ENCODE measurements at places on chromosomes 4 and X. TPM values are rescaled to one million over a fixed set of nuclear protein-coding genes. Genes with fewer than 3 reads are reported as not detected.
A peak's percentile ranks its signal among the peaks of the same experiment; 100 is the strongest.

- no peak for DNase-seq
Observed at GRCh38 chr4:8909548-8909947, 37.9 kb upstream of the HMX1 start.

GRCh38 chr4:47084795-47085194 lies 53.4 kb downstream of the GABRB1 start:
- peak; percentile 50 for DNase-seq

GRCh38 chr4:83382850-83383249 lies 48.2 kb upstream of the HPSE start:
- no peak for DNase-seq

GRCh38 chr4:123616951-123617461 lies 220.4 kb downstream of the SPRY1 start:
- no peak for DNase-seq

GRCh38 chrX:93673869-93674271 lies at the start of gene FAM133A:
TSS of gene FAM133A (plus strand) at chrX:93674206. CDS start at chrX:93709420, 35,214 bp downstream.
- no peak for DNase-seq

GRCh38 chrX:103398421-103398864 lies 22.1 kb downstream of the BEX3 start:
- peak; percentile 51 for DNase-seq

GRCh38 chr4:129453524-129454200 lies 357.7 kb downstream of the C4orf33 start:
- no peak for DNase-seq

- peak; percentile 80 for DNase-seq
Observed at GRCh38 chrX:39895218-39896110, 202.3 kb downstream of the BCOR start.

- no peak for DNase-seq
Observed at GRCh38 chr4:118749347-118749988, 64.3 kb downstream of the METTL14 start.

DNA sequence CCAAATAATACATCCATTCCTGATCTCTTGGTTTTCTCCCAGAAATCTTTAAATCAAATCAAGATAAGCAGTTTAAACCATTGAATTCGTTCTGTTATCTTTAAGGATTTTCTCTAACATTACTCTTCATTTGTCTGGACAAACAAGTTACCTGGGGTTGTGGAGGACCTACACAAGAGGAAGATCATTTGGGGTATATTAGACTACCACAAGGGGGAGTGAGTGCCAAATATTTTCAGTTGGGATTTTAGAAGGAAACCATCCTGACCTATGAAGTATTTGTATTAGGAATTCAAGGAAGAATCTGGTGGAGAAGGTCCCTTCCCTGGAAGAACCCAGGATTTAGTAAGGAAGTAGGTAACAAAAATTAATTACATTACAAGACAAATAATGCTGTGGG lies 12.0 kb upstream of the DCHS2 start:
- peak; percentile 37 for DNase-seq

GRCh38 chr4:5500165-5500564 lies 208.2 kb downstream of the EVC2 start:
- peak; percentile 8 for DNase-seq

DNA sequence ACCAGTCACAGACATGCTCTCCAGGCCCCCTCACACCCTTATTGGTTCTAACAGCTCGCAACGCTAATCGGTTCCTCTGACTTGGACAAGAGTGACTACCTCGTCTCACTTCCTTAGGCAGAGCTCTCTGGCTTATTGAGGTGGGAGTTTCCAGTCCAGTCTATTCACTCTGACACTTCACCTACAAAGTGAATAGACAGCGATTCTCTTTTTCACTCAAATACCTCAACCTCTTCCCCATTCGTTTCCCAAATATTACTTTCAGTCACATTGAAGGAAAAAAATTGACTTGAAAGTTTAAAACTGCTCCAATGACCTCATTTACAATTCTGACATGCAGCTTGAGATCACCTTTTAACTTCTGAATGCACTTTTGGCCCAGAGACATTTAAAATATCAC lies 17.7 kb downstream of the HELT start:
- DNase-seq: no peak

GRCh38 chrX:71532078-71532752 lies 689 bp upstream of the OGT start:
- DNase-seq: peak; percentile 47

DNA sequence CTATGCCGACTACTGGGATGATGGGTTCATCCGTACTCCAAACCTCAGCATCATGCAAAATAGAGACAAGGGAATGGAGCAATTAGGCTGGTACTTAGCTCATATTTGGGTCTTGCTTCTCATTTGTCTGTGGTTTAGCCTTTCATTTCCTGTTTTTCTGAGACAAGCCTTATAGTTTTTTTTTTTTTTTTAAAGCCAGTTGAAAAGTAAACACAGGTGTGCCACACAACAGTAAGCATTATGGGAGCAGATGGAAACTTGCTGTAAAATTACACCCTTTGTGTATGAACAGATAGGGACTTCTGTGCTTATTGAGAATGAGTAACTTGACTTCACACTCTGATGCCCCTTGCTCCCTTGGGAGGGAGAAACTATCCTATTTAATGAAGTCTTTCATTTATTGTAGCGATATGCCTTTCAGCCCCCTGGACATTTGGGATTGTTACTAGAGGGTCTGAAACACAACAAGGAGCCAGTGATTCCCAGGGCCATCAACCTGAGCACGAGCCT lies 13.7 kb downstream of the RASSF6 start:
- DNase-seq: no peak

- no peak for DNase-seq
Observed at GRCh38 chr4:98260047-98260578, 1.1 kb upstream of the RAP1GDS1 start.

DNA sequence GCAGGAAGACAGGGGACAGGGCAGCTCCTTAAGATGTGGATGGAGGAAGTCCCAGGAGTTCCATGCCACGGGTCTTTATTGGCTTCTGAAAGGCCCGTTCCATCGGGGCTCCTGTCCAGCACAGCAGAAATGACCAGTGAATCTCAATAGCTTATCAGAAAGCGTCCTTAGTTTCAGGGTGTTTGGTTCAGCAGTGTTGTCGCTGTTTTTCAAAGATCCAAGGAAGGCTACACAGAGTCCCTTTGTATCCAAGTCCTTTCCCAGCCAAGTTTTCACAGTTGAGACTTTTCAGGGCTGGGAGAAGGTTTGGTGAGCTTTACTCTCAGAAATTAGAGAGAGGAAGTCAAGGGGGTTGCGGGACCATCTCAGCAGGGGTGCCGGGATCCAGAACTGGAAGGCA lies 5.0 kb upstream of the ZCCHC4 start:
- DNase-seq: no peak

DNA sequence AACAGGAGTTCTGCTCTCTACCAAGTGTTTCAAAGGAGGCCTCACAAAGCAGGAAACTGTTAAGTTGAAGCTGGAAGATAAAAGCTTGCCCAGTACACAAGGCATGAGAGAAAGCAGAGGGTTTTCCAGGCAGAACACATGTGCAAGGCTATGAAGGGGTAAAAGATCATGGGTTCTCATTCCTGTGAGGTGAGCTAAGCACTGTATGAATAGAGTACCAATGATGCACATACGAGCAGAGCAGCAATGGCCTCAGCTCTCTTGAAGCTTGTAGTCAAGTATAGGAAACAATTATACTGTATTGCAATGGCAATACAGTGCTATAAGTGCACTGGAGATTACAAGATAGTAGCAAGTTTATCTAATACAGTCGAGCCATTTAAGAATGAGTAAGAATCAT lies 18.0 kb downstream of the TTC29 start:
- no peak for DNase-seq

DNA sequence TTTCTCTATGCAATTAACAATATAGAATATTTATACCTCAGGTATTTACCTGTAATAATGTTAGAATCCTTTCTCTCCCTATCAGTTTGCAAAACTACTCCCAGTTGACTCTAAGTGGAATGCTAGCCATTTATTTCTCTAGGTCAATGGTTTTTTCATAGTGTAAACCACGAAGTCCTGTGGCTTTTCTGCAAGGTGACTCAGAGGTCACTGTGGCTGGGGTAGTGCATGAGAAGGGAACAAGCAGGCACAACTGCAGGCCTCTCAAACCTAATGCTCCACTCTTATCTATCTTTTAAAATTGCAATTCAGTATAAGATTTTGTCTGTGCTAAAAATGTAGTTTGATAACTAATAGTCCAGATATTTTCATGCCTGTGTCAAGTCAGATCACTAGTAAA lies 159.4 kb downstream of the ANTXR2 start:
- DNase-seq: peak; percentile 87

DNA sequence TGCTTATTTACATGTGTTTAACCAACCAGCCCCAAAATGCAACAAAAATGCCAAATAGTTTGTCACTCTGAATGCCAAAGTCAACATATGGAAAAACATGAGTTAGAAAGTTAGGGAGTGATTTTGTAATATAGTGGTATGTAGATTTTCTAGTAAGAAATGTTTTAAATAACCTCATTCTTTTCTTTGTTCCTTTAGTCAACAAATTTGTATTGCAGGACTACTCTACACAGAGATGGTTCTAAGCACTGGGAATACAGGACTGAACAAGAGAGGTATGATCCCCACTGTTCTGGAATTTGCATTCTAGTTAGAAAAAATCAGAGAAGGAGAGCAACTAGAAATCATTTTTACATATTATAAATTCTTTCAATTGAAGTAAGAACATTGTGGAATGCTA lies 218.8 kb upstream of the ANXA10 start:
- DNase-seq: no peak

DNA sequence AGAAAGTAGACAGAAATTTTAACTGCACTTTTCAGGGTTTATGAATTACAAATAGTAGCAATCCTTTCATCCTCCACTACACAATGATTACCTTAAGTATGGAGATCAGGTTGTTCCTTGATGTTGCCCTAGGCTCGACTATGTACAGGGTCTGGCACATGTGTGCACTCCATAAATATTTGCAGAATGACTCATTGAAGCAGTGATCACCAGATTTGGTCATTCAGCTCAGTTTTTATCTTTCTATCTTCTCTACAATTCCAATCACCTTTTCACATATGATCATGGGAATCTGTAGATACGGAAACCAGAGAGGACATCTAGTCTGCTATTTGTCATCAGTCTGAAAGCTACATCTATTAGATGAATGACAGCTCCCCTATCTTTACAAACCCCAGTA lies 171.7 kb upstream of the HCCS start:
- no peak for DNase-seq

GRCh38 chr4:16043642-16044498 lies 40.0 kb downstream of the PROM1 start:
- DNase-seq: no peak

DNA sequence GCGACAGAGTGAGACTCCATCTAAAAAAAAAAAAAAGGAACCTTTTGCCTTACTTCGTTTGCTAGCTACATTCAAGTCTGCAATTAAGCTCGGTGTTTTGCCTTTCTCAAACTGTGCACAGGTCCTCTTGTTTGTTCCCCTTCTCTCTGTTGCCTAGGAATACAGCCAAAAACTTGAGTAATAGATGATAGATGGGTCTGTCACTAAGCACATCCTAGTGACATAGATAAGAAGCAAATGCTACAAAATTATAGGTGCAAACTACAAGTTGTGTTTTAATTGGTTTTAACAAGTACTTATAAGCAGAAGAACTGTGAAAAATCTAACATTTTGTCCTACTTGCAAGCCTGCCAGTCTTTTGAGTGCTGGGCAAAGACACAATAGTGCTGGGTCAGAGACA lies 95.2 kb downstream of the SNCA start:
- DNase-seq: no peak

GRCh38 chr4:24208691-24209090 lies 318.8 kb upstream of the PPARGC1A start:
- no peak for DNase-seq

- no peak for DNase-seq
Observed at GRCh38 chr4:95580226-95580625, 31.5 kb upstream of the UNC5C start.

DNA sequence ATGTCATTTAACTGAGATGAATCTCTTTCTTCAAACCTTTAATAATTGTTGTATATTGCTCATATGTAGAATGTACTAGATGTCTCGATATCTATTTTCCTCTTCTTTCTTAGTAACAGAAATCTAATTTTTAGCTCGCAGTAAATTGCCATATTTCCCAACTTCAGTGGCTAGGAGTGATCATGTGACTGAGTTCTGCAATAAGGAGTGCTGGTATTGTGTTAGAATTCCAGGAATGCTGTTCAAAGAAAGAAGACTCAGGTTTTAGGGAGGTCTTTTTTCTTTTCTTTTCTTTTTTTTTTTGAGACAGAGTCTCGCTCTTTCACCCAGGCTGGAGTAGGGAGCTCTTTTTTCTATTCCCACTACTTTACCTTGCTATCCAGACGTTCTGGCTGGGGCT lies 81.7 kb downstream of the SLC10A7 start:
- no peak for DNase-seq

- no peak for DNase-seq
Observed at GRCh38 chr4:76484654-76485053, 49.6 kb downstream of the SHROOM3 start.

- DNase-seq: no peak
Observed at GRCh38 chr4:2462992-2463762, 5.7 kb upstream of the RNF4 start.

DNA sequence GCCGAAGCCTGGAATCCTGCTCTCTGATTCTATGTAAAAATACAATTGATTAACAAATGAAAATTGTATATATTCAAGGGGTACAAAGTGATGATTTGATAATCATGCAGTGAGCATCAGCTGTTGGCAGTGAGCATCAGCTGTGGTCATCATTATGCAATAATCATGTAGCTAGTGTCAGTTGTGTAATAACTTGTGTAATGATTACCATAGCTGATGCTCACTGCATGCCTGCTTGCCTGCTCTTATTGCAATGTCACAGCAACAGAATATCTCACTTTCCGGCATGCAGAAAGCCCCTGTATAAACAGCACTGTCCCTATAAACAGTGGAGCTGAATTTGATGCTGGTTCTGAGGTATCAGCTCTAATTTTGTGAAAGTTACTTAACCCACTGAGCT lies 46.8 kb downstream of the SULT1B1 start:
- no peak for DNase-seq

- no peak for DNase-seq
Observed at GRCh38 chr4:82230306-82230705, 143.5 kb downstream of the HNRNPD start.

GRCh38 chr4:143616771-143617170 lies 83.7 kb downstream of the FREM3 start:
- DNase-seq: peak; percentile 66

GRCh38 chr4:19259920-19260319 lies 991.8 kb upstream of the SLIT2 start:
- no peak for DNase-seq

GRCh38 chrX:1289535-1289934 lies 20.9 kb downstream of the CSF2RA start:
- DNase-seq: no peak

WFS1 gene
- 28.7 TPM for total RNA-seq

CPLX1 gene
- 1.2 TPM for total RNA-seq

PAGE2 gene
- not detected for total RNA-seq

ERAS gene
- total RNA-seq: not detected

RAB41 gene
- not detected for total RNA-seq

CLDN22 gene
- not detected for total RNA-seq

TEX11 gene
- not detected for total RNA-seq

CXCL6 gene
- total RNA-seq: not detected

NSD2 gene
- 28.3 TPM for total RNA-seq

TCP11X1 gene
- not detected for total RNA-seq

PPBP gene
- not detected for total RNA-seq

RNF128 gene
- 0.53 TPM for total RNA-seq

HSD17B10 gene
- 80.2 TPM for total RNA-seq

BANK1 gene
- 0.47 TPM for total RNA-seq

FHDC1 gene
- total RNA-seq: 0.73 TPM

LRAT gene
- total RNA-seq: not detected

MAGEB17 gene
- total RNA-seq: not detected

REELD1 gene
- not detected for total RNA-seq
